ENCODE measurements at places on chromosomes 7 and 10.

DNA sequence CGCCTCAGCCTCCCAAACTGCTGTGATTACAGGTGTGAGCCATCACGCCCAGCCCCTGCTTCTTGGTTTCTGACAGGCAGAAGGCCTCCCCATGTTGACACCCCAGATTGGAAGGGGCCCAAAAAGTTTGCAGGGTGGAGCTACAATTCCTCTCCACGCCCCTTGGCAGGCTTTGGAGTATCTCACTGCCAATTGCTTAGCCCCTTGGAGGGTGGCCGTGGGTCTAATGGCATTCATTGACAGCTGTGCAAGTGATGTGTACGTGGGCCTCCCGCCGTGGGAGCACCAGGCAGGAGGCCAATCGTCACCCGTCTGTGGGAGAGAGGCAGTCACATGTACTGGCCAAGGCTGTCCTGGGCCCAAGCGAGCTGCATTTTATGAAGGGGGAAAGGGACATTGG lies 73.7 kb upstream of the PPIF start:
- no peak for DNase-seq

DNA sequence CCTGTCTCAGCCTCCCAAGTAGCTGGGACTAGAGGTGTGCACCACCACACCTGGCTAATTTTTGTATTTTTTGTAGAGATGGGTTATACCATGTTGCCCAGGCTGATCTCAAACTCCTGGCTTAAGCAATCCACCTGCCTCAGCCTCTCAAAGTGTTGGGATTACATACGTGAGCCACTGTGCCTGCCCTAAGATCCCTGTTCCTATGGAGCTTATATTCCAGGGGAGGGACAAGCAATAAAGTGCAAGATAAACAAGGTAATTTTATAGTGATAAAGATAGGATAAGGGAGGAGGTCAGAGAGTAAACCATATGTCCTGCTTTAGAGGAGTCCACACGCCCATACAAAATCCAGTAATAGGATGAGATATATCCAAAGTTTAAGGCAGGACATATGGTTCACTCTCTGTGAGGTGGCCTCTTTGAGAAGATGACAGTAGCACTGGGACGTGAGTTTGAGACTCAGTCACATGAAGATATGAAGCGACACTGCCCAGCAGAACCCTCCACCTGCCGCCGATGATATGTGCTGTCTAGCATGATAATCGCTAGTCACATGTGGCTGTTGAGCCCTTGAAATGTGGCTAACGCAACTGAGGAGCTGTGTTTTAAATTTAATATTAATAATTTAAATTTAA lies 113.5 kb upstream of the PDCD4 start:
- no peak for DNase-seq

DNA sequence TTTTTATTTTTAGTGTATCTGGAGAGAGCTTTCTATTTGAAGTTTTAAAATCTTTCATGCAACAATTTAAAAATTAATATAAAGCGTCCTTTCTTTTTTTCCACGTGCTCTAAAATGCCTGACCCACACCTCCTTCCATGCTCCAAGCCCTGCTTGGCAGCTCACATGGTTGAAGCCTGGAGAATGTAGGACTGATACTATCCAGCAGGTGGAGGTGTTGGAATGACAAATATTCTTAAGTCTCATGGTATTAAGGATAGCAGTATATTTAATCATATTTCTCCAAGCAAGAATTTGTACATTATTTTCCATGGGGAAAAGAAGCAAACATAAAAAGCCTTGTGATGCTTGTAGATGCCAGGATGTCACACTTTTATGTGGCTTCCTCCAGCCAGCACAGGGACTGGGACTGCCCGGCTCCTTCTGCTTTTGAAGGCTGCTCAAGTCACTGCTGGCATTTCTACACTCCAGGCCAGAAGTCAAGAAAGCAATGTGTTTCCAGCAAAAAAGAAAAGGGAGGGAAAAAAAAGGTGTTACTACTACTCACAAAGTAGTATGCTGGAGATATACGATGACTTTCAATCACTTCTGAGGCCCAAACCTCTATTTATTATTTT lies 49.7 kb downstream of the BZW2 start:
- peak; percentile 11 for DNase-seq

DNA sequence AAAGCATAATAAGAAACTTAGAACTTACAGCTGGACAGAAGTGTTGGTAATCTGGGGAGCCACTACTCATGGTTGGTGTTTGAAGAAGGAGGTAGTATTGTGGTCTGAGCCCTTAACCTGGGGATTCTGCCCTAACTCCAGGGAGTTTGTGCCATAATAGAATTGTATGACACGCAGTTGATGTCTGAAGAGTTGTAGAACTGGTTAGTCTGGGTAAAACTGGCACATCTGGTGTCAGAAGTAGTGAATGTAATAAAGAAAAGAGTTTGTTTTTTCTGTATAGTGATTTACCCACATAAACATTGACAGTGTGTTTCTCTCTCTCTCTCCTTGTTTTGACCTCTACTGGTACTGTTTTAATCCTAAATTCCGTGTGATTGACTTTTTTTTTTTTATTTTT lies 448.1 kb upstream of the SEMA3D start:
- no peak for DNase-seq

DNA sequence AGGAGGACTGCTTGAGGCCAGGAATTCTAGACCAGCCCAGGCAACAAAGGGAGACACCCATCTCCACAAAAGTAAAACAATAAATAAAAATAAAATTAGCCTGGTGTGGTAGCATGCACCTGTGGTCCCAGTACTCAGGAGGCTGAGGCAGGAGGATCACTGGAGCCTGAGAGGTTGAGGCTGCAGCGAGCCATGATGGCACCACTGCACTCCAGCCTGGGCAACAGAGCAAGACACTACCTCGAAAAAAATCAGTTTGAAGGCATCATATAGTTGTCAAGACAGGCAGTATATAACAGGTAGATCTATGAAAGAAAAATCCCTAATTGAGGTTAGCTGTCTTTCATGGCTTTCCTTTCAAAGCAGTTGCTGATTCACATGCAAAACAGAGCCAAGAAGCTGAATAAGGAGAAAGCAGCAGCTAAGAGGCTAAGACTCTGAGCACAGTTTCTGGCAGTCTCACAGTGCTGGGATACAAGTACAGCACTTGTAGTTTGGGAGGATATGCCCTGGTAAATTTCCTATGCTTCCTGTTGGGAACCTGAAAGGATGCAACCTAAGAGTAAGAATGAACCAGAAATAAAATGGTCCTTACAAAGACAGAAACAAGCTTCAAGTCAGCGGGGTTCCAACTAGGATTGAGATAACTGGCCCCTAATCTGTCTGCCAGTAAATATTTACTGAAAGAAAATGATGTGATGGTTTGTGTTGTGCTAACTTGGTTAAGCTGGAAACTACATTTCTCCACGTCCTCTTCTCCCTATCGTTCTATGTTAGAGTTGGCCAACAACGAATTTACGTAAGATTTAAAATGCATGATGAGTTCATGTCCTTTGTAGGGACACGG lies 368.5 kb upstream of the HPS1 start:
- no peak for DNase-seq

DNA sequence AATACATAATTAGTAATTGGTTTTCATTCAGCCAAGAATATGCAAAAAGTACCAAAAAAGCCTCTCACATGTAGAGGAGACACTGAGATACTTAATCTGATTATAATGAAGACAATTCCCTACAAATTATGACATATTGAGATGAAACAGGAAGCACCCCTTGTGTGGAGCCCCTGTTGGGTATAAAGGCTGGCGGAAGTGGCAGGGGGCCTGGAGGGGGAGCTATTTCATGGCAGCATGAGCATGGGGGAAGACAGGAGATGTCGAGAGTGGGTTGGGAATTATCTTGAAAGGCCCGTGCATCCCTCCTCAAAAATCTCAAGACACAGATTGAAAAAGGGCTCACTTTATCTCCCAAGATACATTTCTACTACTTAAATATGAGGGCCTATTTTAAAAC lies 96.9 kb downstream of the PIP4K2A start:
- no peak for DNase-seq

GRCh38 chr10:113958631-113959382 lies 84.9 kb upstream of the ADRB1 start:
- peak; percentile 50 for DNase-seq

- DNase-seq = no peak
Measured at GRCh38 chr7:81062755-81063154, 143.9 kb upstream of the SEMA3C start.

- peak; percentile 71 for DNase-seq
Measured at GRCh38 chr7:5296611-5297226, 14.0 kb downstream of the SLC29A4 start.

- no peak for DNase-seq
Measured at GRCh38 chr10:53690524-53691240, 918.1 kb upstream of the MBL2 start.

GRCh38 chr10:73253225-73253555 lies 746 bp upstream of the MRPS16 start:
- peak; percentile 13 for DNase-seq

DNA sequence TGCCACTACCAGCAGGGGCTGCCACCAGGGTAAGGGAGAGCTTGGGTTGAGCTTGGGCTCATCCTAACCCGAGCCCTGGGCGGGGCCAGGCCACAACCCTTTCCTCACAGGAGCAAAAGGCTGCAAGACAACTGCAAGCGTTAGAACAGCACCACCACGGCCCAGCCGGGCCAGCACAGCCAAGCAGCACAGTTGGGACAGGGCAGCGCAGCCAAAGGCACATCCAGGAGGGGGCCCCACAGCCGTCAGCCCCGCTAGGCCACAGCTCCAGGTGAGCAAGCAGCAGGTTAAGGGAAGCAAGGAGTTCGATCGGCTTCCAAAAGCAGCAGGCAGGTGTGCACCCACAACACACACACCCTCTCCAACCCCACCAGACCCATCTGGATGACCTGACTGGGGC lies 7.0 kb upstream of the NDST2 start:
- DNase-seq = no peak

- no peak for DNase-seq
Measured at GRCh38 chr10:131226446-131227162, 84.9 kb downstream of the TCERG1L start.

- DNase-seq = peak; percentile 49
Measured at GRCh38 chr10:112375721-112376395, 1.9 kb downstream of the ACSL5 start.

GRCh38 chr7:79386688-79387422 lies 66.6 kb downstream of the MAGI2 start:
- no peak for DNase-seq

- peak; percentile 44 for DNase-seq
Measured at GRCh38 chr10:6053816-6054631, 8.1 kb downstream of the IL2RA start.

- DNase-seq = no peak
Measured at GRCh38 chr10:112379635-112380296, 5.8 kb downstream of the ACSL5 start.

DNA sequence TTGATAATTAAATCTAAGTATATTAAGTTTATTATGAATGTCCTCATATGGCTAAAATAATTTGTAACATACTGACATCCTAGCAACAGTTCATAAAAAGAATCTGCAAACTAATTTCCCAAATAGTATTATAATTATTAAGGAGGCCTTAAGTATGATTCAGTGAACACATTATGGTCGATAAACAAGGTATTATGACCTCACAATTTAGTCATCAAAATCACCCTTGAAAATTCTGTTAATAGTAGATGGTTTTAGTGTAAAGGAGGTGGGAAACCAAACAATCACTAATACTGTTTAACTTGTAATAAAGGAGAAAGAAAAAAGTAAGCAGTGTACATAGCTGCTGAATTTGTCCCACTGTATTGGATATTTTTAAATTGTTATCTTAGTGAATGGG lies 2.1 kb downstream of the ETV1 start:
- no peak for DNase-seq

DNA sequence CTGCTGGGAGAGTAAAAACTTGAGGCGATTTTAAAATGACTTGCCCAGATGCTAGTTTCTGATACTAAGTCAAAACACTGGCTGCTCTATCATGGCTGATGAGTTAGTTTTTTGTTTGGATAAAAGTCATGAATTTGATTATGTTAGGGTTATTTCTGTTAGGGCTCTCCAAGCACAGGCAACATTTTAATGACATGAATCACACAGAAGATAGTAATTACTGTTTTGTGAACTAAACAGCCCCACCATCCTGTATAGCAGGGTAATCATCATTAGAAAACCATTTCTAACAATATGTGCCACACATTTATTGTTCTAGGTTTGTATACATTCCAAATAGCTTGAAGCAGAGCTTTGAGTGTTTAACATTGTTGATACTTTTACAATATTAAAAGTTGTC lies 750.3 kb downstream of the ANKRD7 start:
- DNase-seq = no peak

GRCh38 chr7:36051501-36051900 lies 101.6 kb upstream of the EEPD1 start:
- no peak for DNase-seq

- no peak for DNase-seq
Measured at GRCh38 chr7:122770686-122771335, 68.1 kb upstream of the RNF148 start.

- no peak for DNase-seq
Measured at GRCh38 chr10:88979153-88979562, 11.4 kb upstream of the FAS start.

DNA sequence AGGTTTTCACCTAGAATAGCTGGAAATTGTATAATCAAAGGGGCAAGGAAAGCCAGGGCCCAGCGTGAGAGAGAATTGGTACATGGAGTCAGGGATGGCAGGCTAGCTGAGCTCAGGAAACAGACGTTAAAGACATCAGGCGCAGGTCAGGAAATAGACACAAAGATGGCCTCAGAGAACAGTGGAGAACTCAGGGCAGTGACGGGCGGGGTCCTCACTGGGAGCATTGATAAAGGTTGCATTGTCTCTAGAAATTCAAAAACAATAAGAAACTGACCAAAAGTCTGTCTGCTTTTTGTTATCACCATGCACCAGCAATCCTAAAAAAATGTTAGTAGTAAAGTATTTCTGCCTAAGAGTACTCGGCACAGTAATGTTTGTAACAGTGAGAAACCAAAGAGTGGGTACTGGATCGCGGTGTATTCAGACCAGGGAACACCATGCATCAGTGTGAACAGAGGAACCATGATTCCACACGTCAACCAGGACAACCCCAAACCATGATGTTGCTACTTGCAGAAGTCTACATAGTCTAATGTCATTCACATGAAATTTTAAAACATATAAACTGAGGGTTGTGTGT lies 81.9 kb upstream of the AUTS2 start:
- DNase-seq = no peak

DNA sequence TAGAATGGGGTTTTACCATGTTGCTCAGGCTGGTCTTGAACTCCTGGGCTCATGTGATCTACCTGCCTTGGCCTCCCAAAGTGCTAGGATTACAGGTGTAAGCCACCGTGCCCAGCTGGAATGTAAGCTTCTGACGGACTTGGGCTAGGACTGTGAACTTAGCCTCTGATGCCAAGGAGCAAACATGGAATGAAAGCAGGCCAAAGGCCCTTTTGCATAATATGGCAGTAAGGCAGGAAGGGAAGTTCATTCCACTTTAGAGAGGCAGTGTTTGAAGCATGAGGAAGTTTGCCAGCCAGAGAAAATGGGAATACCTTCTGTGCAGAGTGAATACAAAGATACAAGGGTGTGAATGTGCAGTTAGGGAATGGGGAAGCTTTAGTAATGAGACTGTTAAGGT lies 20.3 kb downstream of the VCL start:
- DNase-seq = no peak

GRCh38 chr7:107041097-107041496 lies 3.4 kb upstream of the PRKAR2B start:
- no peak for DNase-seq
